ENCODE measurements at places on chromosomes 7 and 10. TPM values are rescaled to one million over a fixed set of nuclear protein-coding genes. Genes with fewer than 3 reads are reported as not detected.

DNA sequence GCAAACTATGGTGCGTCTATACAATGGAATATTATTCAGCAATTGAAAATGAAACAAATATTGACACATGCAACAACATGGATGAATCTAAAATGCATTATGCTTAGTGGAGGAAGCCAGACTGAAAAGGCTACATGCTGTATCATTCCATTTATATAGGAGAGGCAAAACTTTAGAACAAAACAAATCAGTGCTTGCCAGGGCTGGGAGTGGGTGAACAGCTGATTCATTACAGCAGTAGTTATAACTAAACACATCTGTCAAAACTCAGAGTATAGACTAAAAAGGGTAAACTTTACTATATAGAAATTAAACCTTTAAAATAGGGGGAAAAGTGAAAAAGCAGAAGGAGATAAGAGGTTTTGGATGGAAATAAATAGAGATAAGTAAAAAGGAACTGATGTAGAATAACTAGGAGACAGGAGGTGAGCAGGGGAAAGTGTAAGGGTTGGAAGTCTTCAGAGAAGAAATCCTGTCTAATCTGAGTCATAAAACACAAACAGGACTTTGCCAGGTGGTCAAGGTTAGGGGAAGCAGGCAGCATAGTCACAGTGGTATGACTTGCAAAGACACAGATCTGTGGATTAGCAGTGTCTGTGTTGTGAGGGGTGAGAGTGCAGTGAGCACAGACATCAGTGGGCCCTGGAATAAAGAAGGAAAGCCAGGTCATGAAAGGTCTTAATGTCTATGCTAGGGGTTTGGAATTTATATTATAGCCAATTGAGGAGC lies 349.8 kb downstream of the PHTF2 start:
- peak; percentile 60 for DNase-seq

DNA sequence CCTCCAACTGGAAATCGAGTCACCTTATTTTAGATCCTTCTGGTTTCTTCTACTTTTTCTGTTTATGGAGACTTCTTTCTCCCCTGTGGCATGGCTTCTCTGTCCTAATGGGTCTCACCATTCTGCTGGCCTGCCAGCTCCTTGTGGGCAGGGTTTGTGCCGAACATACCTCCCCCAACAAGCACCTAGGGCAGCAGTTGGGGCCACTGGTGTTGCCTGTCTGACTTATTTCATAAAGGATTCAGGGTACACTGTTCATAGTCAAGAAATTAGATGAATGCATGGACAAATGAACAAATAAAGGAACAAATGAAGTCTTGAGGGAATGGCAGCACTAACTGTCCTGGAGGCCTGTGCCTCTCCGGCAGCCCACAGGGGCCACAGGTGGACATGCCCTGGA lies 55.6 kb upstream of the DOCK1 start:
- no peak for DNase-seq

GRCh38 chr7:105213611-105214010 lies 175.1 kb downstream of the SRPK2 start:
- no peak for DNase-seq

DNA sequence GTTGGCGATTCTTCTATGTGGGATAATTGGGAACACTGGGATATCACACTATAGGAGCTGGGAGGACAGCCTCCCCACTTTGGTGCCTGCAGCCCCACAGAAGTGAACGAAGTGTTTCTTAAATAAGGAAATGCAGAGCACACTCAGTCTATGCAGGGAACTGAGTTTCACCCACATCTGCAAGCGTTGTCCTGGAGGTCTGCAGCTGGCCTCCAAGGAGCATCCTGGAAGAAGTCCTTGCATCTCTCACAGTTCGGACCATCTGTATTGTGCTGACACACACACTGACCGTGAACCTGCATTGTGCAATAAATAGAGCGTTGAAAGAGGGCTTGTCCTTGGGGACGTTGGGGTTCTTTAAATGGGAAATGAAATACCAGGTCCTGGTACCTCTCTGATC lies 25.8 kb downstream of the LAMB4 start:
- no peak for DNase-seq

DNA sequence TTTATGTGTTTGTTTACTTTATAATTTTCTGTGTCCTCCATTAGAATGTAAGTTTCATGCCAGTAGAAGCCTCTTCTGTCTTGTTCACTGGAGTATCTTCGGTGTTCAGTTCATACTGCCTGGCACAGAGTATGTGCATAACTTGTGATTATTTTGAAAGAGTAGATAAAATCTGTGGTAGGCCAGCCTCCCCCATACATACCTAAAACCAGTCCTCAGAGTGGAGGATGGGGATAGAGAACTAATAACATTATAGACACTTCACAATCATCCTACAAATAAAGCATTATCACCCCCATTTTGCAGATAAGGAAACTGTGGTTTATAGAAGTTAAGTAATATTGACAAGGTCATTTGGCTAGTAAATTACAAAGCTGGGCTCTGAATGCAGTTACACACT lies 28.0 kb downstream of the VIM start:
- no peak for DNase-seq

- DNase-seq = no peak
These were observed 429.3 kb downstream of the CALN1 start for GRCh38 chr7:71982851-71983250.

- DNase-seq = no peak
These were observed 160.2 kb downstream of the BICC1 start for GRCh38 chr10:58672845-58673244.

GRCh38 chr7:26853788-26854393 lies 10.5 kb downstream of the SKAP2 start:
- DNase-seq = peak; percentile 68

DNA sequence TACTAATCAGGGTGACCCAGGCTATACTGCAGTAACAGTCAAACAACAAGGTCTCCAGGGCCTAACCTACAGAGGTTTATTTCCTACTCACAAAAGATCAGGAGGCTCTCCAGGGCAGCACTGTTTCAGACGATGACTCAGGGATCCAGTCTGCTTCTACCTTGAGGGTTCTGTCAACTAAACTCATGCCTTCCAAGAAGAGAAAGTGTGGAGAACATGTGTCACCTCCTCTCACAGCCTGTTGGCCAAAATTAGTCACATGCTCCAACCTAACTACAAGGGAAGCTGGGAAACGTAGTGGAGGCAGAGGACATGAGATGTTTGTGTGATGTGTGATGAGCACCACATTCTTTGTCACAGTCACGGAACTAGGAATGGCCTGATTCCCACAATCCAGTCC lies 14.7 kb upstream of the INA start:
- DNase-seq = no peak

DNA sequence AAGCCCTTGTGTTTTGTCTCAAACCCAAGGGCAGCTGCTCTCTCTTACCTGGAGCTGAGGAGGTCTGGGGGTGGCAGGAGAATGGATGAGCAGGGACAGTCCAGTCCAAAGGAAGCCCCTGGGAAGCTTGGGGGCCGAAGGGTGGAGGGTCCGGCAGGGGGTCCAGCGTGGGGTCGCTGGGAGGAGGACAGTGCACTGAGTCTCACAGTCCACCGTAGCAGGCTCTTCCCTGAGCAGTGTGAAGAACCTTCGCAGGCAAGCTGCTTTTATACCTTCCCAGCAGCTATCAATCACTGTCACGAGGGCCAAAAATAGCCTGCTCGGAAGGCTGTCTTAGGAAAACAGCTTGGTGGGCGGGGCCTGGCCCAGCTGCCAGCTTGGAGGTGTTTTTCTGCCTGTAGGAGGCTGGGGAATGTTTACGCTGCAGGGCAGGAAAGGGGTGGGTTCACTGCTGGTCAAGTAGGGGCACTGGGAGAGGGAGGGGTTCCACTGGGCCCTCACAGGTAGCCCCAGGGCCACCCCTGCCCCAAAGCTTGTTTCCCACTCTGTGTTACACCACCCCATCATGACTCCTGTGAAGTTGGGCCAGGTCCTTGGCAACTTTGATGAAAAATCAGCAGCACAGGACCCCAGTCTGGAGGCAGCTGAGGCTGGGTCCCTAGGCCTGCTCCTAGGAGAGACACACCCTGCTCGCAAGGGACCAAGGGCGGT lies at the start of gene DEPP1:
Gene DEPP1, minus strand, starts transcription at position 240 of the 711 bp plus-strand sequence. CDS start 779 bp downstream, outside the sequence.
- peak; percentile 93 for DNase-seq

GRCh38 chr10:102776779-102777456 lies 33.2 kb downstream of the WBP1L start:
- peak; percentile 100 for DNase-seq

DNA sequence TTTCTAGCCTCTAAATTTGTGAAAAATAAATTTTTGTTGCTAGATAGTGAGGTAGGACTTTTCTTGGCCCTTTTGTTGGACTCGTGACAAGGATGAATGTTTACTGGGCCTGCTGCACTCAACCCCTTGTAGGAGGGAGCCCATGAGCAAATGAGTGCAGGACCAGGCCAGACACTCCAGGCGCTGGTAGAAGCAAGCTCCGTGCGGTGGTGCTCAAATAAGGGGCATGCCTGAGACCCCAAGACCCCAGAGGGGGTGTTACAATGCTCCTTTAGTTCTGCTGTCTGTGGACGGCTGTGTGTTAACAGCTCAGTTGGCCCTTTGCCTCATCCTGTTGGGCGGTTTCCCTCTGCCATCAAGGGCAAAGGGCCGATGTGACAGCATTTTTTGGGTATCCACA lies 1195.3 kb upstream of the PHF14 start:
- no peak for DNase-seq

GRCh38 chr10:18213271-18213670 lies 73.0 kb downstream of the CACNB2 start:
- no peak for DNase-seq

- peak; percentile 53 for DNase-seq
These were observed at the start of gene TMEM196 for GRCh38 chr7:19772841-19773760. TMEM196 (minus strand) TSS chr7:19773617; CDS start chr7:19772696, 921 bp downstream.

- DNase-seq = no peak
These were observed 43.2 kb downstream of the VKORC1L1 start for GRCh38 chr7:65915921-65916657.

Gene LIPM
- not detected for total RNA-seq

Gene ZMYND11
- total RNA-seq = 59.8 TPM

Gene KNDC1
- not detected for total RNA-seq

Gene CXCL12
- 0.29 TPM for total RNA-seq

Gene PPP1R17
- total RNA-seq = not detected

Gene MRC1
- not detected for total RNA-seq

Gene TNS3
- total RNA-seq = 556 TPM
